ENCODE measurements at places on chromosomes 3 and 15.

DNA sequence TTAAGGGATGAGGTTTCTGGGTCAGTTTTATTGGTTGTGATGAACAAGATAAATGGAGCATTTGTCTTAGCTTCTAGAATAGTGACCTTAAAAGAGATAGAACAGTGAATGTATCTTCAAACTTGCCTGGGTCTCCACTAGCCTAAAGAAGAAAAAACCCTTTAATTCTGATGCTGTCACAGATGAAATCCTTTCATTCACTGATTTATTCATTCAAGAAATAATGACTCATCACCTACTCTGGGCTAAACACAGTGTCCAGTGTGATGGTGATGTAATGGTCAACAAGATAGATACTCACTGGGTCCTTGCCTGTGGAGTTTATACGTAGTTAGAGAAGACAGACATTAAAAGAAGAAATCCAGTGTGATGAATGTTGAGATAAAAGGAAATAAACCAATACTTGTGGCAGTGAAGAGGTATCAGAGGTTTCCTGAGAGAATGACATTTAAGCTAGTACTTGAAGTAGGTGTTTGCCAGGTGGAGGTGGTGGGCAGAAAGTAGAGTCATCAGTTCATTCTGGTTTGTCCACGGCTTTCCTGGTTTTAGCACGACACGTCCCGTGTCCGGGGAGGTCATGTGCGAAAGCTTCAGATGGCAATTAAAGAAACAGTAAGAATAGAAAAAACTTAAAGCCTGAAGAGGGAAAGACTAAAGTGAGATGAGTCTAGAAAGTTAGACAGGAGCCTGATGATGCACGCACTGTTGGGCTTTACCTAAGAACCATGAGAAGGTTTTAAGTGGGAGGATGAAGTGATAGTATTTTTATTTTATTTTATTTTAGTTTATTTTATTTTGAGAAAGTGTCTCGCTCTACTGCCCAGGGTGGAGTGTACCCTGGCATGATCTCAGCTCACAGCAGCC lies 18.5 kb downstream of the PAK2 start:
- no peak for DNase-seq

DNA sequence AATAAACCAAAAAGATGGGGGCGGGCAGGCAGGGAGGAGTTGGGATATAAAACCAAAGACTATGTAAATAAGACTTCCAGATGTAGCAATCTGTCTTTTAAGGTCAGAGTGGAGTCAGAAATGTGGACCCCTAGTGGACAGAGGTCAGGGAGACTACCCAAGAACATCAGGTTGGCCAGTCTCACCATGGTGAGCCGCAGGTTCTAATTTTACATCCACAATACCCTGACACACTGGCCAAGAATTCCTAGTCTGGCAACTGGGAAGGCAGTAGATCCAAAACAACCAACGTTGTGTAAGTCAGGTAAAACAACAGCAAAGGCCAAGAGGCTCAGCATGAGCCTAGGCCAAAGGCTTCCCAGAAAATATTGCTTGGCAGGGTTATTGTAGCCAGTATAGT lies 203.4 kb downstream of the FOXP1 start:
- no peak for DNase-seq

DNA sequence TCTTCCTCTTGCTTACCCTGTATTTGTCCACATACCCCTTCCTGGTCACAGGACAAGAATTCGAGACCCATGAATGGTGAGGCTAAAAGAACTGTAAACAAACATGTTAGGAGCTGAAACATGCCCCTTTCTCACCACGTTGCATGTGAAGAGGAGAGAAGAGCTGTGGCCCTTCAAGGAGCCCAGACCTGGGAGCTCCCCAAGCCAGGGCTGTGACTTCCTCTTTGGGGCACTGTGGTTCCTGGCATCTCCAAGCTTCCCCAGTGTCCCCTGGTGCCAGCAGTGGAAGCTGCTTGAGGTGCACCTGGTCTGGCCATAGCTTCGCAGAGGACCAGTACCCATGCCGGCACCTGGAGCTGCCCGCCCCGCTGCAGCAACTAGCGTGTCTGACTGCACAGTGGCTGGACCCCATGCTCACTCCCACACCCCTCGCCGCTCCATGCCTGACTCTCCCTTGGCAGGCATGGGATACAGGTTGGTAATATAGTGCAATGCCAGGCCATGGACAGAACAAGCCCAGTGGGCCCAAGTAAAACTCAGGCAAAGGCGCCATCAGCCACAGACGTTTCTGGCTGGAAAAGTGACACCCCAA lies 9.9 kb downstream of the SPCS1 start:
- no peak for DNase-seq

DNA sequence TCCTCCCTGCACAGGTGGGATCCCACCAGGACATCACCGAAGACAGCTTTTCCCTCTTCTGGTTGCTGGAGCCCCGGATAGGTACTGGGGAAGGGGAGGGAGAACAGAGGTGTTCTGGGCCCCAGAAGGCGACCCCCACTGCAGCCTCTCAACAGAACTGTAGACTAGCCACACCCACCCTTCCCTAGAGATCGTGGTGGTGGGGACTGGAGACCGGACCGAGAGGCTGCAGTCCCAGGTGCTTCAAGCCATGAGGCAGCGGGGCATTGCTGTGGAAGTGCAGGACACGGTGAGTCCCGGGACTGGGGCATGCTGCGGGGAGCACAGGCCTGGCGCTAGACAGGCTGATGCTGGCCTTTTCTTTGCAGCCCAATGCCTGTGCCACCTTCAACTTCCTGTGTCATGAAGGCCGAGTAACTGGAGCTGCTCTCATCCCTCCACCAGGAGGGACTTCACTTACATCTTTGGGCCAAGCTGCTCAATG lies 809 bp downstream of the NDUFAF3 start:
- DNase-seq: no peak

- DNase-seq: no peak
These were observed 406.5 kb upstream of the TGFBR2 start for GRCh38 chr3:30199855-30200254.

DNA sequence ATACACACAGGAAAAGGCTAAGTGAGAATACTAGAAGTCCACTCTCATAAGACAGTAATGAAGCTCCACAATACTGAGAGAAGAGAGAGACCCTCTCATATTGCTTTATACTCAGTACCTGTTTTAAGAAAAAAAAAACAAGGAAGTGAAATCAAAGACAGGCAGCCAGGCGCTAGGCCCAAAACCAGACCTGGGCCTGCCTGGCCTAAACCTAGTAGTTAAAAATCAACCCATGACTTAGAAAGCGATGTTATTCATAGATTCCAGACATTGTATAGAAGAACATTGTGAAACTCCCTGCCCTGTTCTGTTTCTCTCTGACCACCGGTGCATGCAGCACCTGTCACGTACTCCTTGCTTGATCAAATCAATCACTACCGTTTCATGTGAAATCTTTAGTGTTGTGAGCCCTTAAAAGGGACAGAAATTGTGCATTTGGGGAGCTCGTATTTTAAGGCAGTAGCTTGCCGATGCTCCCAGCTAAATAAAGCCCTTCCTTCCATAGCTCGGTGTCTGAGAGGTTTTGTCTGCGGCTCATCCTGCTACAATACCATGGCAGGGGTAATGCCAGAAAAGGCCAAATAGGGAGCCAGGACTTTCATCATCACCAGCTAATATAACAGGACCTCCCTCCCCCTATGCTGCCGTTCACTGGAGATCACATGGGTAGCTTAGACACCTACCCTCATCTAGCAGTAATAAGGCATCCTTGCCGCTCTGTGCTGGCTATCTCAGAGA lies 1294.1 kb downstream of the NSUN3 start:
- DNase-seq: no peak

GRCh38 chr3:10462641-10463532 lies 42.5 kb downstream of the ATP2B2 start:
- DNase-seq: no peak

DNA sequence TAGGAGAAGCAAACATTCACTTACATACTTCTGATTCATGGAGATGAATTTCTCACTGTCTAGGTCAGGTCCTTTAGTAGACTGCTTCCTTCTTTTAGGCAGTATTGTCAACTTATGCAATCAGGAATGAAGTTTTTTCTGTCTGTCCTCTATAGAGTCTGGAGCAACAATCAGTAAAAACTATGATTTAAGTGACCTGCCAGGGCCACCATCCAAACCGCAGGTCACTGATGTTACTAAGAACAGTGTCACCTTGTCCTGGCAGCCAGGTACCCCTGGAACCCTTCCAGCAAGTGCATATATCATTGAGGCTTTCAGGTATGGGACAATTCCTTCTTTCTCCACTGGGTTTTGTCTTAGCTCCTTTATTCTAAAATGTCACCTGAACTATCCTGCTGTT lies 523.1 kb downstream of the ROBO2 start:
- no peak for DNase-seq

- no peak for DNase-seq
These were observed 88.8 kb downstream of the SENP7 start for GRCh38 chr3:101423984-101424888.

DNA sequence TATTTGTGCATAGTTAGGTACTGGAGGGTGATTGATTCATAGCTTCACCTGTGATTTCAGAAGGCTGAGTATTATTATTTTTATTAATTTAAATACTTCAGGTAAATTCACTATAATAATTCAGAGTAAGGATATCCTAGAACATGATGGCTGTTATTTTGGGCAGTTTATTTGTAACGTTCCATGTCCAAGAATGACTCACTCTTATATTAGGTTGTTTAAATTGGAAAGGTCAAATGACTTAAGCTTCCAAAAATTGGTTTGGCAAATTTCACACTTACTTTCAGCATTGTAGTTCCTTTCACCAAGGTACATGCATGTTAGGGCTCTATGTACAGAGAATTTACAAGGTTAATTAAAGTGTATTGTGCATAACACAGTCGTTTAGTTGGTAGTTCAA lies 120.2 kb downstream of the EPHA3 start:
- no peak for DNase-seq

DNA sequence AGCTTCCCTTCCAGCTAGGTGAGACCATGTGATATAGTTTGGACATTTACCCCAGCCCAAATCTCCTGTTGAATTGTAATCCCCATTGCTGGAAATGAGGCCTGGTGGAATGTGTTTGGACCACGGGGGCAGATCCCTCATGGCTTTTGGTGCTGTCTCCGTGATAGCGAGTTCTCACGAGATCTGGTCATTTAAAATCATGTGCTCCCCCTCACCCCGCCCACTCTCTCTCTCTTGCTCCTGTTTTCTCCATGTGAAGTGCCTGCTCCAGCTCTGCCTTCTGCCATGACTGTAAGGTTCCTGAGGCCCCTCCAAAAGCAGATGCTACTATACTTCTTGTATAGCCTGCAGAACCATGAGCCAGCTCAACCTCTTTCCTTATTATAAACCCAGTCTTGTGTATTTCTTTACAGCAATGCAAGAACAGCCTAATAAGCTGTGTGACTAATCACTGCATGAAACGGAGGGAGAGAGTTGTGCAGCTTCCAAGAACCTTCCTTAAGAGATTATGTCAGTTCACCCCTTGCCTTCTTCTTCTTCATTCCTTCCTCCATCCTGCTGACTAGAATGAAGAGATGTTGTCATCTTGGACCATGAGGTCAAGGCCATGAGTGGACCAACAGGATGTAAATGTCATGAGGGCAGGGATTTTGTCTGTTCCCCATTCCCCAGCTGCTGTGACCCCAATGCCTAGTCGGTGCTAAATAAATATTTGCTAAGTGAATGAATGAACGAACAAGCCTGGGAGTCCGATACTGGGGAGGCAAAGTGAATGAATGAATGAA lies 91.0 kb downstream of the CPN2 start:
- DNase-seq: no peak

DNA sequence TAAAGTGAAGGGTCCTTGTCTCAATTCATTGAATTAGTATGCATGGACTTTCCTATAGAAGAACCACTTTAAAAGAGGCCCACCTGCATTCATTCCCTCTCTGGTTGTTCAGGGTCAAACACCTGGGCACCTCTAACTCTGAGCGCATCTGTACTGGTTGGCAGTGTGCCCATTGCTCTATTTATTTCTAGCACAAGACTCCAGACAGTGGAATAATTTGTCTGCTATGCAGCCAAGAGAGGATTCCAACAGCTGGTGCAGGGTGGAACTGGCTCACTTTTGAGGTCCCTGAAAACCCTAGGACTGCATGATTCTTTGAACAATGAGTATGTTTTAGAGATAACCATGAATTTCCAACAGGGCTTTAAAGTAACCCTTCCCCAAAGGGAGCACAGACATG lies 57.9 kb downstream of the CCDC33 start:
- DNase-seq: no peak

All from T-cell (primary cell).